ENCODE measurements at places on chromosomes 4 and X. TPM values are rescaled to one million over a fixed set of nuclear protein-coding genes. Genes with fewer than 3 reads are reported as not detected.

Gene MAGEC1
- total RNA-seq, result not detected

Gene MAGEA1
- total RNA-seq, result 0.15 TPM

Gene PDE6B
- total RNA-seq, result not detected

Gene EXOC1L
- not detected for total RNA-seq

Gene ELK1
- 36.9 TPM for total RNA-seq
